ENCODE measurements at places on chromosomes 6 and 20.

DNA sequence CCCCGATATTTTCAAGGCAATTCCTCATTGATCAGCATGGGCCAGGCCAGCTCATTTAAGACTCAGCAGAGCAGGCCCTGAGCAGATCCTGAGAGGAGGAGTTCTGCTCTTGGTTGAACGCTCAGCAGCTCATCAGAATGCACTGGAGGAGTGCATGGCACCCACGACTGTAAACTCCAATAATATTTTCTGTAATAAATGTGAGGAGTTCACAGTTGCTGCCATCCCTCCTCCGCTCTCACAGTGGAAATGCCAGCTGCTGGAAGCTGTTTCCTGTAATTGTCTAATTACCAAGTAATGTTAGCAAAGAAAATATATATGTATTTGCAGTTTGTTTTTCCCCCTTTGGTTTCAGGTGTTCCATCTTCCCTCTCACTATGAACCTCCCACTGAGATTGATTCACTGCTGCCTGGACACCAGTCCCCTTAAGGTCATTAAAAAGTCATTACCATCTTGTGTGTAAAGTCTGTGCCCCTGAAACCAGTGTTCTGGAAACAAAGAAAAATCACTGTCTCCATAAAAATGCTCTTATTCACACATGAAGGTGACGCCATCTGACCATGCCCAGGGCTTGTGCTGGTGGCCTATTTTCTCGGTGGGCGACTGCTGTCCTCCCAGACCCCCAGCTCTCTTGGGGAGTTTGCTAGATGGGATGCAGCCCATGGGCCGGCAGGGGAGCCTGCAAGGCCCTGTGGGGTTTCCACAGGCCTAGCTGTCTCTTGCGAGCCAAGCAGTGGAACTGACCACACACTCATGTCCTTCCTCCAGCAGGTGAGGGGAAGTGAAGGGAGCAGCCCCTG is 374.2 kb downstream of the ZFAND3 start:
- no peak for DNase-seq

DNA sequence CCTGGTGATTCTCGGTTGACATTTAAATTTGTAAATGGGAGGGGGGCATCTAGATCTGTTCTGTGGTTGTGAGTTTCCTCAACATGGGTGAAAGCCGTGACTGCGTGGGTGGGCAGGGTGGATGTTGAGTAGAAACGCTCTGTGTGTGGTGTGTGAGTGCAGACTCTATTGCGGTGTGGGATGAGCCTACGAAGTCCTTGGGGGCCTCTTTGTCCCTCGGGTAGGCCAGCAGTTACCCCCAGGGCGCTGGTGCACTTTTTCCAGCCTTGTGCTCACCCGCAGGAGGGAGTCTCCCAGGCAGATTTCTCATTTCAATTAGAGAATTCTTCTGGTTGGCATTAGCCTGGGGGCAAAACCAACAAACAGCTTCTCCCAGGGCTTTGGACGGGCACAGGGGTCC is 10.6 kb downstream of the TOX2 start:
- no peak for DNase-seq

DNA sequence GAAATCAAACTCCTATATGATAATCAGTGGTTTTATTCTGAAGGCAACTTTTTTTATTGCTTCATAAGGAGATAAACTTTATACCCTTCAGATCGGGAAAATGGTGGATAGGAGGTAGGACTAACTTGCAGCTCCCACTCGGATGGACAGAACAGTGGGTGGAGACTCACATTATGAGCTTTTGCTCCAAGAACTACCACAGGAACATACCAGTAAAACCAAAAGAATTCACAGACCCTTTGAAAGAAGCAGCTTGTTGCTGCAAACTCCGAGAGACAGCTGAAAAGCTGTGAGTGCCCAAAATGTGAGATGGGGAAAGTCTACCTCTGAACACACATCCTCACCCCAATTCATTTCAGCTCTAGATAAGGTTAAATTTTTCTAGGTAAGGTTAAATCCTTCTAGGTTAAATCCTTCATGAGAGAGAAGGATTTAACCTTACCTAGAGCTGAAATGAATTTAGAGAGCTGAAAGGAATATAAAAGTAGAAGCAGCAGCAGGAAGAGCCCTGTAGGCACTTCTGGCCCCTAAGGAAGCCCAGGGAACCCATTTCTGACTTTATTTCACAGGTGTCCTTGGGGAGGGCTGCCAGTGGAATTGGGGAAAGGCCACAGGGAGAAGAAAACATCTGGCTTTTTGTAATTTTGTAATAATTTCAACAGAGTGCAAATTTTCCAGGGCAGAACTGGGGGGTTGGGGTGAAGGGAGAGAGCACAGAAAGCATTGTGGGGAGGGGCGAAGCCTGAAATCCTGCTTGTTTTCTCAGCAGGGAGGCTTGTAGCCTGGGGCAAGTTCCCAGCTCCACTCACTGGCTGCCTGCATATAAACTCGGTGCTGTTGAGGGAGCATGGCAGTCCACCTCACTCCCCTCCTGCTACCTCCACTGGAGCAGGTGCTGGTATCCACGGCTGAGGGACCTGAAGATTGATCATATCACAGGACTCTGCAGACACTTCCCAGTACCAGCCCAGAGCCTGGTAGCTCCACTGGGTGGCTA is 65.9 kb upstream of the HCRTR2 start:
- DNase-seq = no peak

GRCh38 chr6:36201612-36202011 is 5.1 kb downstream of the BRPF3 start:
- DNase-seq = no peak

GRCh38 chr6:35142588-35143569 is 1.7 kb upstream of the TCP11 start:
- DNase-seq = no peak

- no peak for DNase-seq
Measured at GRCh38 chr6:70954176-70954575, 2.7 kb downstream of the B3GAT2 start.

DNA sequence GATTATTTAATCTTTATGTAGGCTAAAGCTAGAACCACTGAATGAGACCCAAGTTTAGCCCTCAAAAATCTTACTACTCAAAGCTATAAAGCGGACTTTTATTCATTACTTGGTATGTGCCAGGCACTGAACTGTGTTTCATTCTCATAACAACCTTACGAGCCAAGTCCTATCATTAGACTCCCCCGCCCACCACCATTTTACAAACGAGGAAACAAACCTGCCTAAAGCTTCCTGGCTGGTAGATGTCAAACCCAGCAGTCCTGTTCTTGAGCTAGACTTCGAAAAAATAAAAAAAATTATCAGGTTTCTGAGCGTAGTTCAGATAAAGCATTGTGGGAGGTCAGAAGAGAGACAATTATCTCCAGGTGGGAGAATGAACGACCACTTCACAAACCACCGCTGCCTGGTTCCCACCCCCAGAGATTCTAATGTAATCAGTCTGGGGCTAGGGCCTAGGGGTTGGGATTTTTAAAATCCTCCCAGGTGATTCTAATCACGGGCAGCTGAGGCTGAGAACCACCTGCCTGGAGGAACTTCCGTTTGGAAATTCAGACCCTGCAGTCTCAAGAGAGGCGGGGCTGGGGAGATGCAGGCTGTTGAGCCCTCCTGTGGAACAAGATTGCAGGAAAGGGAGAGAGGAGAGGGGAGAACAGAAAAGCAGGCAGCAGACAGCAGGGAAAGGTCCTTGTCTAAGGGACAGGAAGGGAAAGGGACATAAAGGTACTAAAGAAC is 8.6 kb downstream of the ADTRP start:
- DNase-seq = no peak

GRCh38 chr6:144581812-144582537 is 296.8 kb downstream of the UTRN start:
- no peak for DNase-seq

DNA sequence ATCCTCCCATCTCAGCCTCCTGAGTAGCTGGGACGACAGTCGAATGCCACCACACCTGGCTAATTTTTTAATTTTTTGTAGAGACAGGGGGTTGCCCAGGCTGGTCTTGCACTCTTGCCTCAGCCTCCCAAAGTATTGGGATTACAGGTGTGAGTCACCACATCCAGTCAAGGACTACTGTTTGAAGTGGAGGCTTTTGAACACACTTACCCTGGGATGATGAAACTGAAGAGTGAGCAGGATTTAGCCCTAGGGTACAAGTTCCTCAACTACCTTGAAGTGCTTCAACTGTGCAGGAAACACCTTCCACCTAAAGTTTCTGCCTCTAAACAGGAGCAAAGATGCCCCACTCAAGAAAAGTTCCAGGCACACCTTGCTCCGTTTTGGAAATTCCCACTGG is 15.7 kb upstream of the PARD6B start:
- DNase-seq = no peak

DNA sequence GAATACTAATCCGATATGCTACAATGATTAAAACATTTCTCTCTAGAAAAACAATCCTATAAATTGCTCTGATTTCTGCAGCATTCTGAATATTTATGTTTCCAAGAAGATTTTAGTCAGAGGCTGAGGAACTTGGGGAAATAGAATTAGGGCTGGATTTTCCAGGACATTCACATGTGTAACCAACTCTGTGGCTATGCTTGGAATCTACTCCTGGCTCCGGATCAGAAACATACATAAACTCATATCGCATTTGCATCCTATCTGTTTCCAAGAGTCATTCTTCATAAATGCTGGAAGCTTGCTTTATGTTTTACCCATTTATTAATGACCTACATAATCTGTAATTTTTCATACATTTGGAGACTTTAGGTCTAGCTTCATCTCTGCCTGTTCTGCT is 459.9 kb upstream of the MARCKS start:
- no peak for DNase-seq

DNA sequence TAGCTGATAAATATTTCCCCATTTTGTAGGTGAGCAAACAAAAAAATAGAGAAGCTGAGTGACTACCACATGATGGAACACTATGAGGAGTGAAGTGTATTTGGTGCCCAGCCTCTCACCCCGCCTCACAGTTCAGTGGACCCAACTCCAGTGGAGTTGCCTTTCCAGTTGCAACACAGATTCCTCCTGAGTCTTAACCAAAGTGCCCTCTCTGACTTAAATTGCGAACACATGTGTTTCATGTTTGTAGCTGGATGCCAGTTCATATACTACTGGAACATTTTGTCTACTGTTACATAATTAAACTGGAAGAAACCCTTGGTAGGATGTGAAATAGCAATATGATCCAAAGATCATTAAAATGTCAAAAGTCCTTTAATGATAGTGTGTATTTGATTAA is 448.9 kb downstream of the COL12A1 start:
- no peak for DNase-seq

GRCh38 chr6:20577173-20577688 is 43.0 kb downstream of the CDKAL1 start:
- no peak for DNase-seq

- no peak for DNase-seq
Measured at GRCh38 chr6:62614442-62614841, 328.4 kb upstream of the KHDRBS2 start.

DNA sequence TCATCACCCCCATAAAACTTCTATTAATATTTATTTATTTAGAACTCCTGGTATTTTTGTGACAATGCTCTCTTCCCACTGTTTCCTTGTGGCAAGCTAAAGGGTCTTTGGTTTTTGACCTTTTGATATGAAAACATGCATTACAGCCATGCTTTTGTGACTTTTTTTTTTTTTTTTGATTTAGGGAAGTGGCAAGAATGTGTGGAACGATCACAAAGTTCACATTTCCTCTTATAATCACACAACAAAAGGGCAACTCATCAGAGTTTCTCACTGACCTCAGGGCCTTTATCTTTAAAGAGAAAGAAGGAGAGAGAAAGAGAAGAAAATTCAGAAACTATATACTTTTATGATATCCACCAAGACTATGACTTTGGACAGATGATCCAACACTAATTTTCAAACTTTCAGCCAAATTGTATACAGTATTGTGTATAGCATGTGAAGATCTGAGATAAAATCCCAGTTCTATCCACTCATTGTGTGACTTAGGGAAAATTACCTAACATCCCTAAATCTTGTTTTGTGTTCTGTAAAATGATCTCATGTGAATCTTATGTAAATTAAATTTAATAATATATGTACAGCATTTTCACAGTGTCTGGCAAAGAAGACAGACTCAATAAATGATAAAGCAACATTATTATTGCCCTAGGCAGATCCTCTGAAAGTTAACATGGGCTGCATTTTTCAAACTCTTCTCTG is 106.8 kb upstream of the MARCKS start:
- DNase-seq = no peak

DNA sequence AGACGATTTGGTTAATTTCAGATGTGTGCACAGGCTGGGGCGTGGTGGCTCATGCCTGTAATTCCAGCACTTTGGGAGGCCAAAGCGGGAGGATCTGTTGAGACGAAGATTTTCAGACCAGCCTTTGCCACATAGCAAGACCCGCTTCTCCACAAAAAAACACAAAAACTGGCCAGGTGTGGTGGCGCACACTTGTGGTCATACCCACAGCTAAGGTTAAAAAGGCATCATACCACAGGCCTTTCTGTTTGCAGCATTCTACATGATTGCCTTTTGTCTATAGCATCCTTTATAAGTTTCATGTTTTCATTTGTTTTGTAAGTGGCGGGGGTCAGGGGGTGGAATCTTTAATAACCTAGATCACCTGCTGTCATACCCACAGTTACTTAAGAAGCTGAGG is 239.9 kb upstream of the NOX3 start:
- no peak for DNase-seq

- DNase-seq = no peak
Measured at GRCh38 chr6:47109281-47109680, 67.1 kb upstream of the ADGRF1 start.

GRCh38 chr6:24981386-24981760 is 45.6 kb upstream of the RIPOR2 start:
- DNase-seq = no peak

GRCh38 chr6:10658910-10659698 is 35.3 kb downstream of the C6orf52 start:
- no peak for DNase-seq

GRCh38 chr6:29964887-29965562 is 22.7 kb downstream of the HLA-A start:
- no peak for DNase-seq

GRCh38 chr6:16918586-16918985 is 157.3 kb upstream of the ATXN1 start:
- no peak for DNase-seq
